ENCODE measurements at places on chromosomes 7 and 10.
A peak's percentile ranks its signal among the peaks of the same experiment; 100 is the strongest.

GRCh38 chr7:115522174-115522573 lies 508.4 kb downstream of the TFEC start:
- DNase-seq = no peak

- no peak for DNase-seq
These were observed 20.1 kb upstream of the TLX1 start for GRCh38 chr10:101110856-101111523.

GRCh38 chr7:153838591-153838990 lies 213.6 kb upstream of the DPP6 start:
- DNase-seq = no peak

- no peak for DNase-seq
These were observed 38.6 kb downstream of the MTPN start for GRCh38 chr7:135938563-135938962.

GRCh38 chr7:134742688-134743350 lies 36.6 kb upstream of the CALD1 start:
- no peak for DNase-seq

GRCh38 chr7:149196151-149196704 lies 882 bp downstream of the ZNF282 start:
- no peak for DNase-seq

DNA sequence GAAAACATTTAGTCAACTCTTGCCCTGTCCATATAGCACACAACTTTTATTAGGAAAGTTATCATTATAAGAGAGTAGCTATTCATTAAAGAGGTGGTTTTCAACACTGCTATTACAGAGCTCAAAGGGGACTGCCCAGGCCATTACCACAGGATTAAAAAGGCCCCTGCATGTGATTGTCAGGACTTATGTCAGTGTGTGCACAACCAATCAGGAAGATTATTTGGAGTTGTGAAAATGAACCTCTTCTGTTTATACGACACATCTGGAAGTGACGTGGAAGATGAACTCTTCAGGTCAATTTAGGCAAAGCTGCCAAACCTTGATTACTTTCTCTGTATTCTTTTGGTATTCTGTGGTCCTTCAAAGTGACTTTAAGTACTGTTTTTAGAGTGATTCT lies 14.7 kb downstream of the CCNY start:
- no peak for DNase-seq

- DNase-seq = no peak
These were observed 4.4 kb downstream of the DDIT4 start for GRCh38 chr10:72277996-72278667.

DNA sequence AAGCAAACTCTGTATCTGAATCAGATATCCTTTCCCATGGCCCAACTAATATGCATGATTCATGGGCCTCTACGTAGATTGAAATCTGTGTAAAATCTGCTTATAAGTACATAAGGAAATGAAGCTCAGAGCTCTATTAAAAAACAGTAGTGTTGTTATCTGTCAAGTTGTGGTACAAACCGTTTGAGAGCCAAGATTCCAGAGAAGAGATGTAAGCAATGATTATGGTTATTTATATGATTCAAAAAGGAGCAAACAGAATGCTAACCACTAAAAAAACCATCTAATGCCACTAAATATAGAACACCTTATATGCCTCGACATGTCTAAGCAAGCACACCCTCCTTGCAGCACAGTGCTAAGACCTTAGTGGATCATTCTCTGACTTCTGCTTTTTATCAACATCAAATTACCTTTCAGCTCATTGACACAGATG lies 26.6 kb downstream of the RPP38 start:
- DNase-seq = no peak

- no peak for DNase-seq
These were observed 194.8 kb downstream of the MAD1L1 start for GRCh38 chr7:2037808-2038522.

DNA sequence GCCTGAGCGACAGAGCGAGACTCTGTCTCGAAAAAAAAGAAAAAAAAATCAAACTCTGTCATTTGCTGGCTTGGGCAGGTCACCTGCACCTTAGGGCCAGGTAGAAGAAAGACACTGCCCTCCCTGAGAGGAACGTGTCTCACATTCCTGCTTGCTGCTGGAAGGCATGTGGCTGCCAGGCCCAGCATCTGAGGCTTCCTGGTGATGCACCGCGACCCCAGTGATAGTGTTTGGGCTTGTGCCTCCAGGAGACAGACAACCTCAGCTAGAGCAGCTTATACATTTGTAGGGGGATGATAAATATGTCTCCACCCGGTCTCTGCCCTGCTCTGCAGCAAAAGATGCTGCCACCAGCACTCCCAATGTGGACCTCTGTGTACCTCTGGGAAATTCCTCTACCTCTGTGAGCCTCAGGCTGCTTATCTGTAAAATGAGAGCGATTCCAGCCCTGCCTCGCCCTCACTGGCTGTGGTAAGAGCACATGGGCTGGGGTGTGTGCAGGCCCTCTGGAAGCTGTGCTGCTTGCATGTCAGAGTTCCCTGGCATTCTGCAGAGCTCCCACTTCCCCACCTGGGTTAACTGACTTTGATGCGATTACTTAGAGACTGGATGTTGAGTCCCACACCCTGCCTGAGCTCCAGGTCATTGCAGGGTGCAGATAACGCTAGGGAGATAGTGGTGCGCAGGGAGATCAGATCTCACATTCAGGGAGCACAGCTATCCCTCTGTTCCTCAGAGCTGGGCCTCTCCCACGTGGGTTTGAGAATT lies 19.9 kb downstream of the SLC29A3 start:
- DNase-seq = no peak

GRCh38 chr10:102552533-102552932 lies 48.8 kb downstream of the SUFU start:
- DNase-seq = no peak

GRCh38 chr7:104296266-104296665 lies 32.1 kb upstream of the LHFPL3 start:
- no peak for DNase-seq

DNA sequence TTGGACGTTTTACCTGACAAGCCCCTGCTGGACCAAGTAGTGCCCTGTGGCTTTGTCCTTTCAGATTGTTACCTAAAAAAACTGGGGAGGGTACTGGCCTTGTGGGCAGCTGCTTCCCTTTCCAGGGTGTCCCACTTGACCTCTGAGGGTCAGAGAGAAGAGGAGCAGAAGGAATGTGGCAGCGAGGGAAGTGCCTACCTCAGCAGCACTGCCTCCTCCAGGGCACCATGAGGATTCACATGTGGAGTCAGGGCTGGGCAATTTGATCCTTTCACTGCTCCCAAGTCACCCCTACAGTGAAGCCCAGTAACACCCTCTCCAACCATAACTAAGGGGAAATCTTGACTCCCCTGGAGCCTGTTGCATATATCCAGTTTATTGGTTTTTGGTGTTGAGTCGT lies 64.6 kb downstream of the ITGB1 start:
- no peak for DNase-seq

GRCh38 chr7:66689081-66689480 lies 51.5 kb upstream of the RABGEF1 start:
- no peak for DNase-seq

DNA sequence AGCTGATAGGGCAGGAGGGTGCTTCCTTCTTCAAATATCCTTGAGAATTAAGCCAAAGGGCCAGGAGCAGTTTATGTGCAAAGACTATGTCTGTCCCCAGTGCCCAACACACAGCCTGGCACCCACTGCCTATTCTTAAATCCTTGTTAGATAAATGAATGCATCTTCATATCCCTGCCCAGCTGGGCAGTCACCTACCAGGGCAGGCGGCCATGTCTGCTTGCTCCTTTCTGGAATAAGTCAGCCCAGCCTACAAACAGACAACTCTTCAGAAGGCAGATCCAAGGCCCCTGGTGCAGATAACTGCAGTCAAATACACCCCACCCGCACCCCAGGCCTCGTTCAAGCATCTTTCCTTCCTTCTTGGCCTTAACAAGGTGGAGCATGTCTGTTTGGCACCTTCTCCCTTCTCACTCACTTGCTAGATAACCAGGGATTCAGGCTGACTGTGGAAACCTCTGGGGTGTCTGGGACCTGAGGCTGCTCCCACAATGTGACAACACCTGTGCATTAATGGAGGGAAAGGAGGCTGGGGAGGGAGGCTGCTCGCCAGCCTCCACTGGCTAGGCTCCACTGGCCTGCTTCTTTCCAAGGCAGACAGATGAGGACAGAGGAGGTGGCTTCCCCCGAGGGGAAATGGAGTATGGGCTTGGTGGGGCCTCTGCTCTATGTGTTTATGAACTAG lies 59.9 kb upstream of the COL13A1 start:
- no peak for DNase-seq

- no peak for DNase-seq
These were observed 107.9 kb downstream of the CYTH3 start for GRCh38 chr7:6164491-6164890.

DNA sequence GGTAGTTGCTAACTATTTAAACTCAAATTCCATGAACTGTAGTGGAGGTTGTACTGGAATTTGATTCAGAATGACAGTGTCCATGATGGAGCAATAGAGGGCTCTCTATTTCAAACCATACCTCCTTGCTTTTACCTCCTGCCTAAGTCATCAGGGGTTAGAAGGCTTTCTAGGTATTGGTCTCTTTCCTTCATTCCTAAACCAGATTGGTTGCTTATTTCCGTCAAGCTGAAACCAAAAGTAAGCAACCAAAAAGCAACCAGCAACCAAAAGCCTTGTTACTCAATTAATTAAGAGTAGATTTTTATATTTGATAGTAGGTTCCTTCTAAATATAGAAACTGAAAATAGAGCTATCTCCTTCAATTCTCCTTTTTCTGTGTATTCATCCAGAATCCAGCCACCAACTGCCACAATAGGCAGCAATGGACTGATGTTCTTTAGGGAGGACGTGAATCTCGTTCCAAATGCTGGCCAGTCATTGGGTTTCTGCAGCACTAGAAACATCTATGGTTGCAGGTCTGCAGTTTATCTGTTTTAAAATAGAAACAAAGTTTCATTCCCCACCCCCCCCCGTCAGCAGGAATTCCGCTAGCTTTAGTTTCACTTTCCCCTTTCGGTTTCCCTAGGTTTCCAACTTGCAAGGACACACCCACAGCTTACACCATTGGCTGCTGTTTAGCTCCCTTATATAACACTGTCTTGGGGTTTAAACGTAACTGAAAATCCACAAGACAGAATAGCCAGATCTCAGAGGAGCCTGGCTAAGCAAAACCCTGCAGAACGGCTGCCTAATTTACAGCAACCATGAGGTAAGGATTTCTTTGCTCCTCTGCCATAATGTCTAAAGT lies at the start of gene IFIT1:
IFIT1 (plus strand) TSS at position 717 of the 850 bp plus-strand sequence; CDS start at position 807, 90 bp downstream.
- DNase-seq = no peak

DNA sequence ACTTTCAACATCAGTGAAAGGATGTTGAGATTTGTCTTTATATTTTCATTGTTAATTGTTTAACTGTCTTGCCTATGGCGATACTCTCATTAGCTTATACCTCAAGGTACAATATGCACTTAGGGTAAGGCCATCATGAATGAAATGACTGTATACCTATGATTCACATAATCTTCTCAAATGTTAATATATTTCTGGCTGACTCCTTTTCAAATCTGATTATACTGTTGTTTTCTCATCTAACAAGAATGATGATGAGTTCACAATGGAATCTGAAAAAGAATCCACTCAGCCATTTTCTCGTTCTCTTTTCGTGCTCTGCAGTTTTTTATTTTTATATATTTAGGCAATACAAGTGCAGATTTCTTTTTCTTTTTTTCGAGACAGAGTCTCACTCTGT lies 159.1 kb downstream of the ARHGAP12 start:
- no peak for DNase-seq

GRCh38 chr7:25907214-25907613 lies 244.8 kb upstream of the NFE2L3 start:
- DNase-seq = no peak

GRCh38 chr7:27606270-27607209 lies 56.1 kb downstream of the HIBADH start:
- peak; percentile 21 for DNase-seq

GRCh38 chr10:32299354-32299980 lies 47.5 kb downstream of the EPC1 start:
- DNase-seq = no peak

DNA sequence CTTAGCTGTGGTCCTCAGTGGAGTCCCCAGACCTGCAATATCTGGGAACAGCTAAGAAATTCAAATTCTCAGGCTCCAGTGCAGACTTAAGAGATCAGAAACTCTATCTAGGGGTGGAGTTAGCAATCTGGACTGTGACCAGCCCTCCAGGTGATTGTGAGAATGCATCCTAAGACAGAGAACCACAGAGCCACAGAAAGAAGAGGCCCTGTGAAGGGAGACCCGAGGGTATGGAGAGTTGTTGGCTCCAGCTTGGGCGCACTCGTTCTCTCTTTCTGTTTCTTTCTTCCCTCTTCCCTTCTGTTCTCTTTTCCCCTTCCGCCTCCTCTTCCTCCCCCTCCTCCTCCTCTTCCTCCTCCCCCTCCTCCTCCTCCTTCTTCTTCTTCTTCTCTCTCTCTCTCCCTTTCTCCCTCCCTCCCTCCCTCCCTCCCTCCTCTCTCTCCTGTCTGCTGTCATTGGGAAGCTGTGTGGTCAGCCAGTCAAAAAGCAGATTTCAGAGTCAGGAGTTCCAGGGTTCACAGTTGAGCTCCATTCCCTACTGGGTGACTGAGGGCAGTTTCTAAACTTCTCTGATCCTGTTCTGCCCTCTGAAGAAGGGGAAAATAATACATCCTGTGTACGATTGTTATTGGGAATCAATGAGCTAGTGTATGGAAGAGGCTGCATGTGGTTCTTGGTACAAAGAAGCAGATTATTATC lies 62.1 kb upstream of the STEAP1B start:
- DNase-seq = no peak

GRCh38 chr10:71627956-71628355 lies 91.6 kb downstream of the C10orf105 start:
- no peak for DNase-seq

DNA sequence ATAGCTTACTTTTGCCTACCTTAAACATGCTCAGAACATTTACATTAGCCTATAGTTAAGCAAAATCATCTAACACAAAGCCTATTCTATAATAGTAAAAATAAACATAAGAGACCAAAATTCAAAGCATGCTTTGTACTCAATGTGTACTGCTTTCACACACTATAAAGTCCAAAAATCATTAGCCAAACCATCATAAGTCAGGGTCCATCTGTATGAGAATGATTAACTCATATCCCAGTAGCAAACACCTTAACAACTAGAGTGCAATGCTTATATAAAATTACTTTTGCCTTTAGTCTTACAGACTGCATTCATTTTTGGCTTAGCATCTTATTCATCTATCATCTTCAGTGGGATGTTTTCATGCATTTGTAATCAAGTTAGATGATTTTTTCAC lies 49.4 kb upstream of the VWC2 start:
- no peak for DNase-seq

DNA sequence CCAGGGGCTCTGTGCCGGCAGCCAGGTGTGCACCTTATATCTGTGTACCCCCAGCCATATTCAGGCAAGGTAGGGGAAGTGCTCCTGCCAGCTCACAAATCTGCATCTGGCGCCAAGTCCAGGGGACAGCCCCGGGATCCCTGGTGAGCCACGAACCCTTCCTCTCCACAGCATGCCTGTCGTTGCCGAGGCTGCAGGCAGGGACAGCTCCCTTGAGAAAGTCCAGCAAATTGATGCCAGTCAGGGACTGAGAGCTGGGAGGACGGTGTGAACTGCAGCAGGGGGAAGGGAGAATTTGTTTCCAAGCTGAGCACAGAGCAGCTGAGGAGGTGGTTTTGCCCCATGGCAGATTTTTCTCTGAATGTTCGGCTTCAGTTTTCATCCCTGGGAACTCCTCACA lies 919 bp downstream of the PLA2G12B start:
- DNase-seq = no peak

Measured in NCI-H1417 treated with DMSO at 0.1 percent for 48 hours (cell line).